ENCODE measurements at places on chromosomes 2 and 18.

DNA sequence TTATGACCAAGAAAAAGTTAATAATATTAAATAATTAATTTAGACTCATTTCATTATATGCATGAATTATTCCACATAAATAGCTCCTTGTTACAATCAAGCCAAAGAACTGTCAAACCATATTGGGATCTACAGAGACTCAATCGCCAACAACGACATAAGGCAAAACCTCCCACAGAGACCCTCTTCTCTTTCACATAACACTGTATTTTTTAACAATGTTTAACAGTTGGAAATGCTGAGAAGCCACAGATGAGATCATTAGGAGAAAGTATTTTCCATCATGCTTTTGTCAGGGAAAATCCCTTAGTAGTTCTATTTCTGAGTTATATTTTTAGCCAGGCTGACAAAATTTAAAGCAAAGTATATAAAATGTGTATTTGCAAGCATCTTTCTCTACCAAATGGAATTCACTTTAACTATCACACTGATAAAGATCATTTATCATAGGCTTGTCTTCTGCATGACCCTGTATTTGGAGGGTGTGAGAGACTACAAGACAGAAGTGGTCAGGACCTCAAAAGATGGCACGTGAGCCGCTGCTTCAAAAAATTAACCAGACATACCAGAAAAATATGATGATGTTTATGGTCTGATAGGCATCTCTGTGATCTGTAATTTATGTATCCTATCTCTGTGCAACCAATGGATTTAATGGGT, 383.8 kb downstream of the NRXN1 start:
- DNase-seq, result no peak

GRCh38 chr2:104849101-104849500, 4.8 kb upstream of the POU3F3 start:
- DNase-seq, result no peak

- DNase-seq, result no peak
Measured at GRCh38 chr2:162480067-162480466, 136.1 kb downstream of the GCA start.

DNA sequence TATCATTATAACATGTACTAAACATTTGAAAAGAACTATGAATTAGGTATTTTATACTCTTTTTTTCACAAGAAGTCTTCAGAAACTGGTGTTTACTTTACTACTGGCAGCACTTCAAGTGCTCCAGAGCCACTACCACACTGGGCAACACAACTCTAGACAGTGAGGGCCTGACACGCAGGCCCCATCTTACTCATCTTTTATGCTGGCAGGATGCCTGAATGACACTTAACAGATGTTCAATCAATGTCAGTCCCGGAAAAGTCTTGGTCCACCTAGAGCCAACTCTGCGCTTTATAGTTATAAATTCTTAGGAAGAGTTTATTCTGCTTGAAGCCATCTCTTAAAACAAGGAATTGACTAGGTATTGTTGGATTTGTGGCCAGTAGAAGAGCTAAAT, 8.7 kb upstream of the WIPF1 start:
- DNase-seq, result no peak

DNA sequence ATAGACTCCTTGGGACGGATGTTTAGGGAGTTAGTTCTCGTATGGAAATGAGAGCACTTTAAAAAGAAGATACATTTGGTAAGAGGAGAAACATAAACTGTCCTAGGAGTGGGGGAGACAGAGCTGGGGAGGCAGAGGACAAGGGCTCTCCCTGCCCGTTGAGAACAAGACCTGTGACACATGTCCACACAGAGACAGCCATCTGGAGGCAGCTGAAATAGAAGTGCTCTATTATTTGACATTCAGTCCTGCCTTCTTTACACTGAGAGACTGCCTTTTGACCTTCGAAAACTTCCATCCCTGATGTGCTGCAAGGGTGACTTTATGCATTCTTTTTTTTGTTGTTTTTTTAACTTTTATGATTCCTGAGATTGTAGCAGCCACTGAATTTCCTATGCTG, 150.1 kb downstream of the UXS1 start:
- DNase-seq, result no peak

DNA sequence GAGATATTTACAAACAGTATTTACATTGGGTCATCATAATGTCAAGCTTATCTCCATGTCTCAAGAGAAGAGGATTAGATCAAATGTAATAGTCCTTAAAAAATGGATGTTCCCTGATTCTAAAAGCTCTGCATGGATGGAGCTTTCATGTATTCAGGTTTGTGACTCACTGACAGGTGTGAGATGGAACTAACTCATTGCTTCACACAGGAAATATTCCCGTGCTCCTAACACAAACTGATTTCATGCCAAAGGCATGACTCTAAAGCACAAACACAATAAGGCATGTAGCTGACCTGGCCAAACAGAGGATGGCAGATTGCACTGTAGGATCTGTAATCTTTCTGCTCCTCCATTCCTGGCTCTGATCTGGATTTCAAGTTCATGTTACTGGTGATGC, 110.0 kb downstream of the ALK start:
- DNase-seq, result no peak

DNA sequence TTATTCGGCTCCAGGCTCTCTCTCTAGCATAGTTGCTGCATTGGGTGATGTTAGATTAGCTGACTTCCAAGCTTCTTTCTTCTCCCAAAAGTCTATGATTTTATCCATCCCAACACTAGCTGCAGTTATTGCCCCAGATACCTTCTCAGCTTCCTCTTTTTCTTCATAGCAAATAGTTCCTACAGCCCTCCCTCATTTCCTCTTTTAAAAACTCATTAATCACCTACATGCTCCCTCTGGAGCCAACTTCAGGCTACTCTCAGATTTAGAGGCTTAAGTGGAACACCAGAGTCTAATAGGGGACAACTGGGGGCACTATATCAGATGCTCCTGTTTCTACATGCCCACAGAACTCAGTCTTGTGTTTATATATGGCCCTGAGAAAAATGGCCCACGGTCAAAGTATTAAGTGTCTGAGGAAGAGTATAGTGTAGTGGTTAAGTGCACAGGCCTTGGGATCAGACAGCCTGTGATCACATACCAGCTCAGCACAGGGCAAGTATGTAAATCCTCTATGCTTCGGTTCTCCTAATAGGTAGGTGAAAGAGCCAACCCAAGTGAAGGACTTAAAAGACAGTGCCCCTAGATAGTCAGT, 241.9 kb upstream of the SLC14A2 start:
- DNase-seq, result peak; percentile 35

- DNase-seq, result no peak
Measured at GRCh38 chr2:150383587-150383986, 103.9 kb downstream of the RND3 start.

DNA sequence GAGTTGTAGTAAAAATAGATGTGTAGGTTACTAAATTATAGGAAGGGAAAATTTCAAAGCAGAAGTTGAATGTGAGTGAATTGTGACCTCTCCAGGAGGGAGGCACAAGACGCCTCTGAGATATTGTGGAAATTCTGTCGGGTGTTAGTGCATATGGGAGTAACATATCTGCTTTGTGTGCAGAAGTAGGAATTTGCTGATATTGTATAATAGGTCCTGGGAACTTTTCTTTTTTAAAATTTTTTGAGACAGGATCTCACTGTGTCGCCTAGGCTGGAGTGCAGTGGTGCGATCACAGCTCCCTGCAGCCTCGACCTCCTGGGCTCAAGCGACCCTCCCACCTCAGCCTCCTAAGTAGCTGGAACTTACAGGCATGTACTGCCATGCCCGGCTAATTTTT, 34.7 kb downstream of the UBXN4 start:
- DNase-seq, result no peak
